ENCODE measurements at places on chromosomes 4 and X.

GRCh38 chr4:18389115-18389514, 367.6 kb upstream of the LCORL start:
- DNase-seq = no peak

GRCh38 chr4:38076153-38076669, 116.0 kb downstream of the PTTG2 start:
- DNase-seq = no peak

GRCh38 chrX:38601866-38602265, 40.5 kb downstream of the TSPAN7 start:
- DNase-seq = no peak

DNA sequence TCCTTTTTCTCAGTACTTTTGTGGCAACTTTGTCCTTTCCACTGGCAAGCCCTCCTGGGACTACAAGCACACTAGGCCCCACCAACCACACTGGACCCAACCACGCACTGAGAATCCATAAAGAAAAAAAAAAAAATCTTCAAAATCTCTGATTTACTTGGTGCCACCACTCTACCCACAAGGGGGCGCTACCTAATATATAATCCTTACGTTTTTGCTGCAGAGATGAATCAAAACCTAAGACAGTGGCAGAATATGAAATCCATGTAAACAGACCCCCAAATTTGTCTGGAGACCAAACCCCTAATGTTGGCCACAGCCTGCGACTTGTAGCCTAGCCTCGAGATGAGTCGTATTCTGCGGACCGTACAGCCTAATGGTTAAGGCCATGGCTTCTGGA, 63.5 kb upstream of the ARHGAP36 start:
- peak; percentile 17 for DNase-seq

DNA sequence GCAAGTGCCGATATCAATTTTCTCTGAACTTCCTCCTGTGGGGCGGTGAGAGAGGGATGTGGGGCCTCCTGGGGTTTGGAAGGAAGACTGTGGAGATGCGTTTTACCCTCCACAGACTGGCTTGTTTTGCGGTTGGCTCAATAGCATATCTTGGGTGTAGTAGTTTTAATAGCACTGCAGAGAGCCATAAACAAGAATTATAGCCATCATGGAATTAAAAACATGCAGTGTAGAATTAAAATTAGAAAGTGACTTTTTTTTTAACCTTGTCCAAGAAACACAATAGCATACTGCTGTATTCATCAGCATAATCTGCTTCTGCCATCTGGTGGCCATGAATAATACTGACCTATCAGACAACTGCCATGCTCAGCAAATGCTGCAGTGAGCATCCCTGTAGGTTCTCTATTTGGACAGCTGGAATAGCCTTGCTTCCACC, 47.3 kb upstream of the SCML1 start:
- DNase-seq = peak; percentile 71

DNA sequence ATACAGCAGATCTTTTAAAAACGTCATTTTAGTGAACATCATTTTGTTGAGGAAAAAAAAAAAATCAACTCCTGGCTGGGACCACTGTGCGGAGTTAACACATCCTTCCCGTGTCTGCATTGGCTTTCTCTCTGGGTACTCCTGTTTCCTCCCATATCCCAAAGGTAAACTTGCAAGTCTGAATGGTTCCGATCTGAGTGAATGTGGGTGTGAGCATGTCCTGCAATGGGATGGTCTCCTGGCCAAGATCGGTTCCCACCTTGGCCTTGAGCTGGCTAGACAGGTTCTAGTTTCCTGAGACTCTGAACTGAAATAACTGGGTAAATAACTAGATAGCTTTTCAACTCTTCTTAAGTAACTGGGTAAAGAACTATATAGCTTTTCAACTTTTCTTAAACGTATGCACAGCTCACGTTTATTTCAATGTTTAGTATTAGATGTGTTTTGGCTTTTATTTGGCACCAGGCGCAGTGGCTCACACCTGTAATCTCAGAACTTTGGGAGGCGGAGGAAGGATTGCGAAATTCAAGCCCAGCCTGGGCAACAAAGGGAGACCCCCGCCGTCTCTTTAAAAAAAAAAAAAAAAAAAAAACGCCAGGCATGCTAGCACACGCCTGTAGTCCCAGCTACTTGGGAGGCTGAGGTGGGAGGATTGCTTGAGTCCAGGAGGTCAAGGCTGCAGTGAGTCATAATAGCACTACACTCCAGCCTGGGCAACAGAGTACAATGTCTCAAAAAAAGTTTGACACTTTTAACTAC, 14.0 kb downstream of the RBMX start:
- DNase-seq = peak; percentile 23
